ENCODE measurements at places on chromosomes 1 and 21.

DNA sequence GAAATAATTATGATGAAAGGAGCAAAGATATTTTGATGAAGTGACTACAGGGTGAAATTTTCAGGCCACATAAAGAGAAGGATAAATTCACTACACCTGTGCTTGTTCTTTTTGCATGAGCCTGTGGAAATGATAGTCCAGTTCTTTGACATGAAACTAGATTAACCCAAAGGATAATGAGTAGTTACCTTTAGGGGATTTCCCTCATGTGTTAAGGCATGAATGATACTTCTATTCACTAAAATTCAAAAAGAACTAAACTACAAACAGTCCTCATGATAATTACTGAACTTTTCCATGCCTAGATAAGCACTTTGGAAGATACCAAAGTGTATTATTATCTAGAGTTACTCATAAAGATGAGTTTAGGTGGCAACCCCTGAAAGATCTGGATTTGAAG, 244.3 kb downstream of the PTPRC start:
- DNase-seq = no peak

DNA sequence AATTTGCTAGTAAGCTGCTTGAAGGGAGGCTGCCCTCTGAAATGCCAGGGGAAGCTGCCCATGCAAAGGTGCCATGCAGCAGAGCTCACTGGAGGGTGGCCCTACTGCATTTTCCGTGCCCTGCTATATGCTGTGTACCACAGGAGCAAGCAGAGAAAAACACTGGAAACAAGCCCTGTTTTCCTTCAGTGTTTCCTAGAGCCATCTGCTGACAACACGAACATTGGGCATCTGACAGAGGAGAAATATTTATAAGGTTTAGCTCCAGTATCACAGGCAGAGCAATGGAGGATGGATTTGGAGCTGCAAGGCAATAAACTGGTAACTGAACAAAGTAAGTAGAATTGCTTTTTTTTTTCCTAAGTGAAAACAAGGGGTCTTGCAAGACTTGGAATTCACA, 198.4 kb downstream of the USP25 start:
- DNase-seq = no peak

GRCh38 chr1:149885339-149886120, 13.8 kb upstream of the BOLA1 start:
- peak; percentile 28 for DNase-seq

GRCh38 chr1:153880962-153881361, 41.8 kb downstream of the GATAD2B start:
- no peak for DNase-seq

DNA sequence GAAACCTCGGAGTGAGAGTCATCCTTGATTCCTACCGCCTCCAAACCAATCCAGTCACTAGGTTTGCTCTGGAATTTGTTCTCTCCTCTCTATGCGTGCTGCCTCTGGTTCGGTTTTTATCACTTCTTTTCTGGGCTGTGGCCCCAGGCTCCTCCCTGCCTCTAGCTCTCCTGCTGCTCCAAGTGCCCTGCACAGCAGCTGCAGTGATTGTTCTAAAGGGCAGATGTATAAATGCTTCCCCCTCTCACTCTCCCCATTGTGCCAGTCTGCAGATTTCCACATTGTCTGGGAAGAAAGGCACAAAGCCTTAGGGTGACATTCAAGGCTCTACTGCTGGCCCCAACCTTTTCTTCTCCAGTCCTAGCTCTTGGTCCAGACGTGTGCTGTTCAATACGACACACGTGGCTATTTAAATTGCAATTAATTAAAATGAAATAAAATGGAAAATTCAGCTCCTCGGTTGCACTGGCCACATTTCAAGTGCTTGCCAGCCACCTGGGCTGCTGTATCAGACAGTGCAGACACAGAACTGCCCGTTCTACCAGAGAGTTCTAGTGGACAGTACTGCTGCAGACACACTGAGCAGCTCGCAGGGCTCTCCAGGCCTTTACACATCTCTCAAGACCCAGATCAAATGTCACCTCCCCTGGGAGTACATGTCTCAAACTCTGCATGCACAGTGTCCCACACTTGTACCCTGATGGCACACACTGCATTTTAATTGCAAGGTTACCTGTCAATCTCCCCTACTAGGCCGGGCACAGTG, 12.4 kb downstream of the TRIM62 start:
- no peak for DNase-seq

DNA sequence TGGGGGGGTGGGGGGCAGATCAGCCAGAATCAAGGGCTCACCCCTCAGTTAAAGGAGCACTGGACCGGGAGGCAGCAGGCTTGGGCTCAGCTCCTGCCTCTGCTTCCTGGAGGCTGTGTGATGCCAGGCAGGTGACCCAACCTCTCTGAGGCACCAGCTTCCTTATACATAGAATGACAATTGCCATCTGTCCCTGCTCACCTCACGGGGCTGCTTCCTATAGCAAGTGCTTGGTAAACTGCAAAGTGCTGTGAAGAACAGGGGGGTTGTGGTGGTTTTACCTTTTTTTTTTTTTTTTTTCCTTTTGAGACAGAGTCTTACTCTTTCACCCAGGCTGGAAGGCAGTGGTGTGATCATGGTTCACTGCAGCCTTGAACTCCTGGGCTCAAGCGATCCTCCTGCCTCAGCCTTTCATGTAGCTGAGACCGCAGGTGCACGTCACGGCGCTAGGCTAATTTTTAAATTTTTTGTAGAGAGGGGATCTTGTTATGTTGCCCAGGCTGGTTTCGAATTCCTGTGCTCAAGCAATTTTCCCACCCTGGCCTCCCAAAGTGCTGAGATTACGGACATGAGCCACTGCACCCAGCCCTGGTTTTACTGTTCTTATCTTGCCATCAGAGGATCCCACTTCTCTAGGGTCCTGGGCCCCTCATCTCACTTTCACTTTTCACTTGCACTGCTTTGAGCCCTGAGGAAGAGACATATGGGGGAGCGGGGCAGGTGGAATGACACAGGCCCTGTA, 11.6 kb downstream of the KCNQ4 start:
- DNase-seq = no peak

DNA sequence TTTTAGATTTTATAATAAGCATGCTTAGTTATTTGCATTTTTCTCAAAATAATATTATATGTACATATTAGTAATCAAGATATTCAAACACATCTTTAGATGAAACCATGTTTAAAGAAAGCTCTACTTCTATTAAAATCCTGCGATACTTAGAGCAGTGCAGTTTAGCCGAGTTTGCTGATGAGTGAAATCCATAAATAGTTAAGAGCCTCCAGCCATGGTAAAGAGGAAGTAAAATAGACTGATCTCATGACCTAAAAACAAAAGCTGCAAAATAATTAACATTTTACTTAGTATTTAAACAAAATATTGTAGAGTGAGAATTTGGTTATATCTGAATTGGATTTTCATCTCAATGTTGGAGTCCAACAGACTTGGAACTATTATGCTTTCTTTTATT, 147.4 kb upstream of the NRIP1 start:
- DNase-seq = no peak

- no peak for DNase-seq
Observed at GRCh38 chr1:160973491-160973890, 18.9 kb upstream of the ITLN2 start.

- DNase-seq = no peak
Observed at GRCh38 chr1:213958346-213958745, 29.4 kb upstream of the PROX1 start.

DNA sequence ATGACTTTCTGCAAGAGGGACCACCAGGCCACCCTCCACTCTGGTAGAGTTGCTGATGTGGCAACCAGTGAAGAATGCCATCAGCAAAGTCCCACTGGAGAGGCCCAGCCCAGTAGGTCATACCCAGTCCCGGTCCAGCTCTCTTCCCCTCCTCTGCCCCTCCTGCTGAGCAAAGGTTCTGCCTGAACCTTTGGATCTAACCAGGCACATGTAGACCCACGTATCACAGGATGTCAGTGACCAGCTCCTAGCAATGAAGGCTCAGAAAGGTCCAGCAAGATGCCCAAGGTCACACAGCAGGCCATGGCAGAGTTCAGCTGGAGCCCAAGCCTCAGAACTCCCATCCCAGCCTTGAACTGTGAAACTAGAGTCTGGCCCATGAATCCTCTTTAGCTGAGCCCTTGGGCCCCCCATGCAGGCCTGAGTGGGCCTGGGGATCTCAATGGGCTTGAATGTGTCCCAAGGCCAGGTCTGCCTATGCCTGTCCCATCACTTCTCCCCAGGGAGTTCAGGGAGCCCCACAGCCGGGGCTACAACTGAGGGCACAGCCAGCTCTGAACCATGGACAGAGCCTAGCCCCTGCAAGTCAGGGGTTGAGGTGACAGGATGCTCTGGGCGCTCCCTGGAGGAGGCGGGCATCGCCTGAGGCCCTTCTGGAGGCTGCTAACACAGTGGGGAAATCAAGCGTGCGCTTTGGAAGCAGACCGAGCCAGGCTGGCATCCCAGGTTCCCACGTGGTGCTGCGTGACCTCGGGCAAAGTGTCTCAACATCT, 21.4 kb upstream of the PADI1 start:
- no peak for DNase-seq

DNA sequence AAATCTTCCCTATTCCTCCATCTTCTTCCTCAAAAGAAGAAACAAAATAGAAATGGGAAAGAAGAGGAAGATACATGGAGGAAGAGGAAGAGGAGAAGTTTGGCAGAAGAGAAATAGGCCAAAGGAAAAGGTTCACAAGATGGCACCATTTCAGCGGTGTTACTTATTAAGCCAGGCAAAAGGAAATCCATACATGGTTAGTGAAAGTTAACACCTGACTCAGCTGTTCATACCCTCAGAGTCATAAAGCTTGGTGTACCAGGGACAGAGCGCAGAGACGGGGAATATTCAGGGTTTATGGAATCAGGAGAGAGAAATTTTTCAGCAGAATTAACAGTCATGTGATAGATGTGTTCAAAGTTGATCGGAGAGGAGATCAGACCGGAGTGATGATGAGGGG, 70.6 kb downstream of the COQ8A start:
- no peak for DNase-seq

DNA sequence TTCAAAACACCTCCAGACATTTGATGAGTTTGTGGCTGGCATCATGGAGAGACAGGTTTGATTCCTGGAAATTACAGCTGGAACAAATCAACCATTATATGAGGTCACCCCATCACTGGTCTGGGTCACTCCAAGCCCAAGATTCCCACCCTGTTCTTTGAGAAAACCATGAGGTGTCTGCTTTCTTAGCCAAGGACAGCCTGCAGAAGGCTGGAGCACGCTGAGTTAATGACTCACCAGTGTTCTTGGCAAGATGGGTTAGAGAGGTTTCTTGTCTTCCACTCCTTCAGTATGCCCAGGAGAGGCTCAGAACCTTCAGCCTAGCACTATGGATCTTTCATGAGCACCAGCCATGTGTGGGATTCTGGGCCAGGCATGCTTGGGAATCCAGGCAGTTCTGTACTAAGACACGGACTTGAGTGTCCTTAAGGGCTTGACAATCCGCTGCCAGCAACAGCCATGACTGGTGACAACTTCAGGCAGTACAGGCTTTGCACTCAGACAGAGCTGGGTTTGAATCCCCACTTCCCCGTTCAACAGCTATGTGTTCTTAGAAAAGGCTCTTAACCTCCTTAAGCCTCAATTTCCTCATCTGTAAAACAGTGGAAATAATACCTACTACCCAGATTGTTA, 43.9 kb downstream of the GRHL3 start:
- DNase-seq = no peak

DNA sequence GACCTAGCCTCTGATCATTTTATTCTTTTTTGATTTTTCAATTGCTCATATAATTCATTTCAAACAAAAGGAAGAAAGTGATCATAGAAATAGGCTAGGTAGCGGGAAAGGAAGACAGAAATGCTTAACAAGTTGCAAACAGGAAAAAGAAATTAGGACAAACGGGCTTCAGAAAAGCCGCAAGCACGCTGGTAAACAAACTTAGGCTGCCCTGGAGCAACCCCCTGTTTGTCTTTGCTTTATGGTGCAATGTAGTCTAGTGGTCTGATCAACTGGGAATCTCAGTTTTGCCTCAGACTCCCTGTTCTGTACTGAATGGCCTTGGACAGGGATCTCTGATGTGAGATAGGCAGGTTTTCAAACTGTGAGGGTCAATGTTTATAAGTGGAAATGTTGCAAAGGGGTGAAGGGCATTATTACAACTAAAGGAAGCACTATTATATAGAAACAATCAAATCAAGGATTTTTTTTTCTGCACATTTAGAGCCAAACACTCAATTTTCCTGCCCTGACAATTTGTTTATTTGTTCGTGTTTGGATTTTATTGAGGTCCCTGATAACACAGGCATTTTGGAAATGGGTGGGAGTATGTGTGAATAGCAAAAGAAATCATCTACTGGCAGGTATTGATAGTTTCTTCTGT, 146.8 kb upstream of the NRIP1 start:
- DNase-seq = peak; percentile 79

DNA sequence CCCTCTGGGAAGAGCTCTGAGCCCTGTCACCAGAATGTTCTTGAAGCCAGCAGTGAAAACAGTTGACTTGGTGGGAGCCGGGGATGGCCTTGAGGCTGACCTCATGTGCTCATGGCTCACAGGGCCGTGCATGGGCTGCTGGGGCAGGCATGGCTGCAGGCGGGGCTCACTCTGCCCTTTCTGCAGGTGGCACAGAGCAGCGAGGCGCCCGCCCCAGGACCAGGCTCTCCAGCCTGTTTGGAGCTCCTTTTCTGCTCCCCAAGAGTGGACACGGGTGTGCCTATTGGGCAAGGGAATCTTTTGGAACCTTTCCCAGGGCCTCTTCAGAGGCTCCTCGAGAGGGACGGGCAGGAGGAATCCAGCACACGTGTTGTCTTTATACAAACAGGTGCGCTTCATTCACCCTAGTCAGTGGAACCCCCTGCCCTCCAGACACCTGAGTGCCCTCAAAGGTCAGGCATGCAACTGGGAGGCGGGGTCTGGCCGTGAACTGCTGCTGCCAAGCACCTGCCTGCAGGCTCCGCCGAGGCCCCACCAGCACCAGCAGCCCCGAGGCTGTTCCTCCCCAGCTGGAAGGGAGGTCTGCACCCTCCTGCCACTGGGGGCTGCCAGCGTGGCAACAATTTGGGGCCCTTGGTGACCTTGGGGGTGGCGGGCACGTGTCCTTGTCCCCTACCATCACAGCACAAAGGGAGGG, 2.6 kb upstream of the TTC34 start:
- DNase-seq = no peak

DNA sequence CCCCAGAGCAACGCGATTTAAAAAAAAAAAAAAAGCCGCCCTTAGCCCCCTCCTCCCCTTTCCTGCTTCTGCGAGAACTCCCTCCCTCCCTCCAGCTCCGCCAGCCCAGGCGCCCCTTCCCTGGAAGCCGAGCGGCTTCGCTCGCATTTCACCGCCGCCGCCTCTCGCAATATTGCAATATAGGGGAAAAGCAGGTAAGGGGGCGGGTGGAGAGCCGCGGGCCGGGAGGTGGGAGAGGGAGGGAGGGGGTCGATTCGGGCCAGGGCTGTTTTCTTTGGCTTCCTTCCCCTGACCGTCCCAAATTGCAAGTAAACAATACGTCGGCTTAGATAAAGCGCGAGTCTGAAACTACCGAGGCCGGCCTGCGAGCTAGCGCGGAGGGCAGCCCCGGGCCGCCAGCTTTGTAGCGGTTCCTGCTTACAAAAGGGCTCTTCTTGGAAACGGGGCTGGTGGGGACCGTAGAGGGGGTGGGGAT, 408 bp downstream of the LMO4 start:
- DNase-seq = peak; percentile 48

DNA sequence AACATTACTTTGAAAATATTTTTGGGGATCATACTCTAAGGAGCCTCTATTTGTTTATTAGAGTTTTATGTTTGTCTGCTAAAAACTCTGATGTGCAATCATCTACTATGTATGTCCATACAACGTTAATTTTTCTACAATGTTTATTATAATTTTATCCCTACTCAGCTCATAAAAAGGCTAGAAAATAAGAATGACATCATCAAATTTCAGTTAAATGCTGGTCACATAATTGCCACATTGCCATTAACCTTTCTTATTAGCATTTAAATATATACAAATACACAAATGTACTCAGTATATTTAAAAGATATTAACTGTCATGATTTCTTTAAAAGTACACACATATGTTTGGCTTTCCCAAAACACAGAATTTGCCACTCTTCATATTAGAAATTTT, 191.6 kb downstream of the BRINP3 start:
- no peak for DNase-seq
